ENCODE measurements at places on chromosomes 1 and 21. TPM values are rescaled to one million over a fixed set of nuclear protein-coding genes. Genes with fewer than 3 reads are reported as not detected.

Gene TTLL7
- total RNA-seq: 2.6 TPM

Gene OXCT2
- 1.5 TPM for total RNA-seq

Gene INSRR
- total RNA-seq: 0.14 TPM

Gene MXRA8
- total RNA-seq: 0.25 TPM

GRCh38 chr1:53599481-53599880 lies 139.5 kb downstream of the GLIS1 start:
- no peak for DNase-seq

- DNase-seq: no peak
These were observed 68.9 kb downstream of the NRIP1 start for GRCh38 chr21:14995695-14996490.

DNA sequence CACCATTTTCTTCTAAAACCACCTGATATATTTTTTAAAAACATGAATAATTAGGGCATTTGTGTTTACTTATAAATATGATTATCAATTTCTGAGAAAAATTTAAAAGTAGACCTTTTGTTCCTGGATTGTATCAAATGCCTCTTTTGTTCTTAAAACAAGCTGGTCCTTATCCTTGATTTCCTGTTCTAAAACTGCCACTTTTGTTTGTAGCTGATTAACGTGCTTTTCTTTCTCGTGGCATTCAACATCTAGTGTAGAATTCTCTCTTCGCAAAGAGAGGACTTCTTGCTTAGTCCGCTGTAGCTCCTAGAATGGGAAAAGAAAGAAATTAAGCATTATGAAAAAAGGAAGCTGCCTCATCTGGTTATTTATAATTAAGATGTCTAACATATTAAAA lies 25.0 kb downstream of the SASS6 start:
- no peak for DNase-seq

DNA sequence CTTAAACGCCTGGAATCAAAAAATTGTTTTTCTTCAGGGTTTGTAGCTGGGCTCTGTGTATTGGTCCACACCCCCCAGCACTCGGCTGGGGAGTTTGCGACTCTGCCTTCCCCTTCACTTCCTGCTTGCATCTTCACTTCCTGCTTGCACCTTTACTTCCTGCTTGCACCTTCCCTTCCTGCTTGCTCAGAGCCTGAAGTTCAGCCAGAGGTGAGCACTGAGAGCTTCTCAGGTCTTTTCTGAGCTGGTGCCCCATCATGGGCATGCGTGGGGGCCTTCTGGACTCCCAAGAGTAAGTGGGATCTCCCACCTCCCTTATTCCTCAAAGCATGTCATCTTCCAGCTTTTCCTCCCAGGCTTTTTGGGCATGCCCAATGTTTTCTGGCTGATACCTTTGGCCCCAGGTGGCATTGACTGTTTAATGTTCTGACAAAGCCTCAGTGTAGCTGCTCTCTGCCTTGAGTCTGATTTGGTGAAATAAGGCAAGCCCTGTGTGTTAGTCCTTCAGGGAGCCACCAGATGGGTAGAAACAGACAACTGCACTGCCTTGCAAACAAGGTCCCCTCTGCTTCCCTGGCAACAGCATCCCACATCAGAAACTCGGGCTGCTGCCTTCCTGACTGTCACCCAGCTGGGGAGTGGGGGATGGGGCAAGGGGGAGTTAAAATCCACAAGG lies 3.5 kb downstream of the KRTAP10-2 start:
- DNase-seq: peak; percentile 33

GRCh38 chr1:206859082-206859521 lies 6.3 kb upstream of the IL20 start:
- no peak for DNase-seq

DNA sequence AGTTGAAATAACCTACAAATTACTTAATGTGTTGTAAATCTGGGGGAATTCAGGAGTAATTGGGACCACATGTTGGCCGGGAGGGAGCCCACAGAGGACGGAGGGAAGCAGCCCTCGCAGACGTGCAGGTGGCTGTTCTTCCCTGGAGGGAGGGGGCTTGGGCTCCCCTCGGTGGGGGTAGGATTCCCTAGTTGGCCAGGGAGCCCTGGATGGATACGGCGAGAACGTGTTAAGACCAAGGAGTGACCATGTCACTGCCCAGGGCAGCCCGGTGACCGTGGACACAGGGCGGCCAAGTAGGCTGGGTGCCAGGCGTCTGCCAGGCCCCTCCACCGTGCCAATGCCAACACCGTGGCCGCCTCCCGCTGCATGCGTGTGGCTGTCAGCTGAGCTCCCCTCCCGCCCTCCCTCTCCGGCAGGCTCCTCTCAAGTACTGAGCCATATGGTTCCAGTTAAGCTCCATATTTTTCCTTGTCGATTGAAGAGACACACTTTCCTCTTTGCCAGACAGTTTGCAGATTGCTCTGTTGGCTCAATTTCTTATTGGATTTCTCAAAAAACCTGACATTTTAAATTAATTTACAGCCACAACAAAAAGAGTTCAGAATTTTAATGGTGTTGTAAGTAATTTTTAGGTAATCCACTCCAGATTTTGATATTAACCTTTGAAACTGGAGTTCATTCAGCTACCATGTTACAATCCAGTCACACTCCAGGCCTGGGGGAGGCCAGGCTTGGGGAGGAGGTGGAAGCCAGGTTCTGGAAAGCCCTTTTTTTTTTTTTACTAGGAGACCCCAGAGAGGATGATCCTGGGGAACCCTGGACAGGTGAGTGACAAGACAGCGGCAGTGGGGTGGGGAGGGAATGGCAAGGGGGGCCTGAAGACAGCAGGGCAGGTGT lies 71.2 kb downstream of the CASZ1 start:
- no peak for DNase-seq

GRCh38 chr1:86833461-86834215 lies 80.3 kb downstream of the SELENOF start:
- DNase-seq: peak; percentile 74

DNA sequence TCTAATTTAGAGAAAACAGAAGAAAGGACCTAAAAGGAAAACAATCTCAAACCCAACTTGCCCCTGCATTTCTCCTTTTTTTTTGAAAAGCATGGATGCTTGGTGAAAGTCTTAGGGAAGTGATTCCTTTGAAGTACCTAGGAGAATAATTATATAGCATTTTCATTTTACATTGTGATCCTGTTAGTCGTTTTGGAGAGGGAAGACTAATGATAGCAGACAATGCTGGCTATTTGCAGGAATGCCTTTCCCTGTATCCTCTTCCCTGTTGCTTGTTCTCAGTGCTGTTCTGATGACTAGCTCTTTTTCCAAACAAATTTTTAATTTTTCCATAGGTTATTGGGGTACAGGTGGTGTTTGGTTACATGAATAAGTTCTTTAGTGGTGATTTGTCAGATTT lies 53.9 kb downstream of the LAMC1 start:
- DNase-seq: no peak

DNA sequence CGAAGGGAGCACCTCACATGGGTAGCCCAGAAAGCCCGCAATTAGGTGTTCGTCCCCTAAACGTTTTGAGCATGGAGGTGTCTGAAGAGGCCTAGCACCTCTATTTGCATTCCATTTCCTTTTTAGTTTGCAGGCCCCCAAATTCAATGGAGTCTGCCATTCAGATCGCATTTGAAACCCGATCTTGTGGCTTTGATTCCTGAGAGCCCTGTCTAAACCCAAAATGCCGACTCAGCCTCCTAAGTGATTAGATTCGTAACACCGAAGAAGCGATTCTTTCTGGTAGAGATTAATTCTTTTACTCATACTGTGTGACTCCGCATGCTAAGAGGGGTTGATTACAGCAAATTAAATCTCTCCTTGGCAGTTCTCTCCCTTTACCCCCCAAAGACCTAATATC lies 415.2 kb upstream of the KAZN start:
- no peak for DNase-seq

DNA sequence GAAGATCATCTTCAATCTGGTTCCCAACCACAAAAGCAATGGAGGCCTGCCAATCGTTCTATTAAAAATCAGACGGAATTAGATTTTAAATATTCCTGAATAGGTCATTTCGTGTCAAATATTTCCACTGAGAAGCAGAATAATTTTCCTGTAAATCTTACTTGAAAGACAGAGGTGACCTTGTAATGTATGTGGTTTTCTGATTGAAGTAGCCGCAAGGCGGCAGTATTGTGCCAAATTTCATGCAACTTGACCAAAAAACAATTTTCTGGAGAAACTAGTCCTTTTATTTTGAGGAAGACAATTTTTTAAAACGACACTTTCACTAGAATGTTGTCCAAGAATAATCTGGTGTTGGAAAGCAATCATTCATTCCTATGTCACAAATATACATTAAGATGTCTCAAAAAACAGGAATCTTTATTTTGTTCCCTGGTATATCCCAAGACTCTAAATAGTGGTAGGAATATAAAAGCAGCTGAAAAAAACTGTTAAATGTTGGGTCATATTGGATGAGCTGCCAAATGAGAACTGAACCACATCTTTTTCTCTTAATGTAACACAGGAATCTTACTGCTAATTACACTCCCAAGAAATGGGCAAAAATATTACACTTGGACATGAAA lies 33.6 kb downstream of the SPAG17 start:
- DNase-seq: peak; percentile 68

DNA sequence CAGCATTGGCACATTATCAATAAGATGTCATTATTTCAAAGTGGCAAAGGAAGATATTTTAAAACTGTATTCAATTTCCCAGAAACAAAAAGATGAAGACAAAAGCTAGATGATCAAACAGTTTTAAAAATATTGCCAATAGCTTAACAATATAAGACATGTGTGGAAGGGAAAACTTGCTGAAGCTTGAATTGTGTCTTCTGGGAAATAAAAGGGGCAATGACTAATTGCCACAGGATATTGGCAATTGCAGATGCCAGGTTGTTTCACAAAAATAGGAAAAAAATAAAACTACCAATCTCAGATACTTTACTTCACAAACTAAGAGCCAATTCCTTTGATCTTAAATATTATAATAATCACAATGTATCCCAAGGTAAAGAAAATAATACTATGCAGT lies 679.8 kb upstream of the ADAMTS5 start:
- DNase-seq: no peak

DNA sequence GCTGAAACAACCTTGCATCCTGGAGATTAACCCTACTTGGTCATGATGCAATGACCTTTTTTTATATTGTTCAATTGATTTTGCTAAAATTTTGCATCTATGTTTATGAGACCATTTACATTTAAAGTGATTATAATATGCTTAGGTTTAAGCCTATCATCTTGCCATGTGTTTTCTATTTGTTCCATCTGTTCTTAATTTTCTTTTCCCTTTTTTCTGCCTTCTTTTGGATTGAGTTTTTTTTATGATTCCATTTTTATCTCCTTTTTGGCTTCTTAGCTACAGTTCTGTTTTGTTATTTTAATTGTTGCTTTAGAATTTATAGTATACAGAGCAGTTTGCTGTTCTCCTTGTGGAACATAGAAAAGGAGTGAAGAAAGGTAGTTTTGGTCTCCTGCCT lies 385.1 kb upstream of the USP24 start:
- DNase-seq: no peak

DNA sequence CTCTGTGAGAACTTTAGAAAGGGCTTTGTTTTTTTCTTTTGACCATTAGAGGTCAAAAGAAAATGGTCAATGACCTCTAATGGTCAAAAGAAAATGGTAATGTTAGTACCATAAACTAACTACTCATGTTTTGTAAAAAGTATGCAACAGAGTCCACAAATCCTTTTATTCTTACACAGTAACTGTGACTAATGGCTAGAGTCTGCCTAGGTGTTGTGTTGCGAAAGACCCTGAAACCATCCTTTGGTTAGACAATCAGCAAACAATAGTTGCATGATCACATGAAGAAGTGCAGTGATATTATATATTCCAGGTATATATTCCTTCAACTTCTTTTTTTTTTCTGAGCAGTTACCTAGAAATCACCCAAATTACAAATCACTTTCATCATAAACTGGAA lies 40.9 kb downstream of the NEGR1 start:
- DNase-seq: no peak

GRCh38 chr21:36079010-36079649 lies 9.3 kb downstream of the CBR1 start:
- DNase-seq: peak; percentile 70

DNA sequence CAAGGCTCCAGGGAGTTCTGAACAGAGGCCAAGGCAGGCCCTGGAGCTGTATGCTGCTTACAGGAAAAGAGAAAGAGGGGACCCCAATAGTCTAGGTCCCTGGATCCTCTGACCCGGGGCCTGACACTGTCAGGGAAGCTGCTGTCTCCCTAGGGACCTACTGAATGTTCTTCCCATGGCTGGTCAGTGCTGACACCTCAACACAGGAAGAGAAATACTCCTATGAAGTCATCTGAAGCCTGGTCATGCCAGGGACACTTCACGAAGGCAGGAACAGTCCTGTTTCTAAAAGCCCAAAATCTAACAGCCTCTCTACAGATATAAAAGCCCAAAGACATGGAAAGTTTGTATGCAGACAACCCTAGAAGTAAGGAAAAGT lies 1.7 kb upstream of the LAD1 start:
- DNase-seq: no peak

DNA sequence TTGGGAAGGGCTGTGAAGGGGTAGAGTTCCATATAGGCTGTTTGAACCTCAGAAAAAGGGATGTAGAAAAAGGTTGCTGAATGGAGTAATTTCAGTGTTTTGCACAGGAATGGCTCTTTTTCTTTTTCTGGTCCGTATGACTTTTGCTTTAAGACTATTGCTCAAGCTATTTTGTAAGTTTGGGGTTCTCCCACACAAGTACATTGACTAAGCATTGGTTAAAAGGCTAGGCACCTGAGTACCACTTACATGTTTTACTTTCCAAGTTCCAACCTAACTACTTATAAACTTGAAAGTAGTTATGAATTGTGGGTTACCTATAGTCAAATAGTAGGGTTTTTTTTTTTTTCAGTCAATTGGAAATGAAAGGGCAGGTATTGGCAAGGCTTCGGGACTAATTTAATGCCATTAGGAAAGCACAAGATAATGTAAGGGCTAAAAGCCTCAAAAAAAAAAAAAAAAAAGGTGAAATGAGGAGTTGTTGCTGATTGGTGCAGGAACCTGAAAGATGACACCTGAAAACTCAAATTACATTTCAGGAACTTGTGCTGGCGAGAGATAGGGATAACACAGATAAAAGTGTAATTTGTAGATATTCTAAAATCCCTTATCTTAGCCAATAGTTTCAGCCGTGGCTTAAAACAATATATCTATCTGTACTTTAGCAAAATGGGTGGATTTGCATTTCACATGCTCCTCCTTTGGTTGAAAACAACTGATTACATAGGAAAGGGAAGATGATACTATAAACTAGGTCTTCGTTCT lies 209.5 kb downstream of the RPS6KC1 start:
- no peak for DNase-seq

DNA sequence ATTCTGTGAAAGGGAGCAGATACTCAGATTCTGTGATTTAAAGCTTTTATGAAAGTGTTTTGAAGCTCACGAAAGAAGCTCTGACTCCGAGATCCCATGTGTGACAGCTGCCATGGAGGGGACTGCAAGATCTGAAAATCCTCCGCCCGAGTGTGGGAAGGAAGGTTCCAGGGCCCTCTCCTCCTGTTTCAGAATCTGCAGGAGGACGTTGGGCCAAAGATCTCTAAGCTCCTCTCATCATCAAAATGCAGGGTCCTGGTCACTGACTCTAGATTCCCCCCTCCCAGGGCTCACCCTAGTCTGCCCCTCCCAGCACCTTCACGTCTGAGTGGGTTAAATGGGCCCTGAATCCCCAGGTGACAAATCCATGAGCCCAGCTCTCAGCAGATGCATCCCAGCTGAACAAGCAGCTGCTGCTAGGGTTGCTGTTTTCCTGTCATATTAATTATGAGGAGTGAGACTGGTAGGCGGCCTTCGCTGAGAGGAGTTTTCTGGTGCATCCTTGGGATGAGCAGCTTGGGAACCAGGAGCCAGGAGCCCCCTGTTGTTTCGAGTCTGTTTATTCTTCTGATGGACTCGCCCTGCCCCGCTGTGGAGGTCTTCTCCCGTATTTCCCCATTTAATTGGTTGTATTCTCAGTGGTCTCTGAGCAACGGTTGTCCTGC lies 402.0 kb downstream of the MATN1 start:
- no peak for DNase-seq

- no peak for DNase-seq
These were observed 956 bp downstream of the URB2 start for GRCh38 chr1:229627003-229627402.

Measured in activated CD4-positive, alpha-beta T cell treated with anti-CD3 and anti-CD28 coated beads for 36 hours (primary cell).